MV-4-11 (cell line): ENCODE measurements at places on chromosomes 5 and 9.
A peak's percentile ranks its signal among the peaks of the same experiment; 100 is the strongest.

DNA sequence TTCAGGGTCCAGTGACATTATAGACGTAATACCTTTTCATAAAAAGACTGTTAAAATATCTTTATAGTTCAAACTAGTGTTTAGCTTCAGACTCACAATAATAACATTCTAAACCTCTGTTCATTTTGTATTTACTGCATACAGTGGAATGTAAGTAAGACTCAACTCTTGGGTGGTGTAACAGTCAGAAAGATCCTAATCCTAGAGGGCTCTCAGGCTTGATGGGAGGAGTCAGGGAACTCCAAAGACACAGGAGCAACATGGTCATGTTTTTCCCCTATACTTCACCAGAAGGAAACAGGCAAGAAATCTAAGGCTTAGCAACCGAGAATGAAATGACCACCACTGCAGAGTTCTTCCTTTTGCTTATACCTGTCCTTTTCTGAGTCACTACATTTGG, 82.6 kb downstream of the MRPS27 start:
- DNase-seq: no peak

GRCh38 chr5:18526792-18527405, 892.6 kb downstream of the TAF11L14 start:
- DNase-seq: no peak

DNA sequence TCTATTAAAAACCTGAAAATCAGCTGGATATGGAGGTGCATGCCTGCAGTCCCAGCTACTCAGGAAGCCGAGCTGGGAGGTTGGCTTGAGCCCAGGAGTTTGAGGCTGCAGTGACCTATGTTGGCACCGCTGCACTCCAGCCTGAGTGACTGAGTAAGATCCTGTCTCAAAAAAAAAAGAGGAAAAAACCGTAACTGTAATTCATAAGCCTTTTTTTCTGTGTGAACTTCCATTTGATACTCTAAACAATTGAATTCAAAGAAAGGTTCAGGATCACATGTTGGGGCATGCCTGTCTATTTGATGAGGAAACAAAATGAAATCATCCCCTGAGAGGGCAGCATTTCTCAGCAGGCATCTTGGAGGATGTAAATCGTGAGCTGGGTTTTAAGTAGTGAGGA, 38.8 kb downstream of the ITGA2 start:
- DNase-seq: no peak

DNA sequence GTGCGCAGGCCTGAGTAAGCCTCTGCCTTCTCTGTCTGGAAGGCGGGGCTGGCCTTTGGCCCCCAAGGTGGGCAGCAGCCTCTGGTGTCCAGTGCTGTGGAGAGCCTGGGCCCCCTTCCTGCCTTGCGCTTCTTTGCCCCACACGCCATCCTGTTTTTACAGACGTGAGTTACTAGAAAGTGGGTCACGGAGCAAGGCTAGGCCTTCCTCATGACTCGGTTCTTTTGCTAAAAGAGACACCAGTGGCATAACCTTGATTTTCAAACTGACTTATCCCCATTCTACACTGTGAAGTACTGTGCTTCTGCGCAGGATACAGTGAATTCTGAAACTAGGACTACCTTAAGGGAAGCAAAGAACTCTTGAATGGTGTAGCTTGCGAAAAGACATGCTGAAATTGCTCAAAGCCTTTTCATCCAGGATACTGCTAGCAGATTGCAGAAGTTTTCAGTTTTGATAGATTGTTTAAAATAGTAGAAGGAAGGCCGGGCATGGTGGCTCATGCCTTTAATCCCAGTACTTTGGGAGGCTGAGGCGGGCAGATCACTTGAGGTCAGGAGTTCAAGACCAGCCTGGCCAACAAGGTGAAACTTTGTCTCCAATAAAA, 7.2 kb downstream of the ROPN1L start:
- DNase-seq: peak; percentile 91

GRCh38 chr5:179599973-179600372, 23.5 kb downstream of the HNRNPH1 start:
- peak; percentile 72 for DNase-seq

DNA sequence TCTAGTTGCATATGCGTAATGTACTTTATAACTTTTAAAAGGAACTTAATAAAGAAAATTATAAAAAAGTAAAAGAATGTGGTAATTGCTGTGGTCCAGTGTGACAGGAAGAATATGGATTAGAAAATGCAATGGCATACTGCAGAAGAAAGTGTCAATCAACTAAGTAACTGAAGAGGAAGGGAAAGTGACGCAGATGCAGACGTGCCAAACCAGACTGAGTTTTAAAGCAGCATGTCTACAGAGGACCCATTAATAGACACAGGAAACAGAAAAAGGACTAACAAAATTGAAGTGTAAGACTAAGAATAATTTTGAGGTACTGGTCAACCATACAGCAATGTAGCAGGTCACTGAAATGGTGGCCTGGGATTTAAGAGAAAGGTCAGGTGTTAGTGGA, 73.3 kb downstream of the DPYSL3 start:
- DNase-seq: peak; percentile 91

- DNase-seq: no peak
Measured at GRCh38 chr5:44046619-44047364, 342.4 kb downstream of the FGF10 start.

DNA sequence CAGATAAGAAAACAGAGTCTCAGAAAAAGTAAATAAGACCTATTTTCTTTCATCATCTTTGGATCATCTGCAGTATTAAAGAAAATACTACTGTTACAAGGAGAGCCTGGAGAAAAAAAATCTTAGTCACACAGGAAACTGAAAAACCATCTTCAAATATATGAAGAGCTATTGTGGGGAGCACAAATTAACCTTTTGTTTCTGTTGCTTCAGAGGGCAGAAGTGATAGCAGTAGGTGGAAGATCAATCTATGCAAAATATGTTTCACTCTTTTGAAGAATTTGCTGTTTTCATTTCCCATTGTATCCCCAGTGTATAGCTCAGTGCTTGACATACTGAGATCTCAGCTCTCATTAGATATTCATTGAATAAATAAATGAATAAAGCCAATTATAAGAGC, 13.1 kb upstream of the CEMIP2 start:
- no peak for DNase-seq

GRCh38 chr9:137236936-137237421, 4.1 kb upstream of the TUBB4B start:
- DNase-seq: no peak

GRCh38 chr5:115267617-115268016, 4.9 kb upstream of the PGGT1B start:
- no peak for DNase-seq

DNA sequence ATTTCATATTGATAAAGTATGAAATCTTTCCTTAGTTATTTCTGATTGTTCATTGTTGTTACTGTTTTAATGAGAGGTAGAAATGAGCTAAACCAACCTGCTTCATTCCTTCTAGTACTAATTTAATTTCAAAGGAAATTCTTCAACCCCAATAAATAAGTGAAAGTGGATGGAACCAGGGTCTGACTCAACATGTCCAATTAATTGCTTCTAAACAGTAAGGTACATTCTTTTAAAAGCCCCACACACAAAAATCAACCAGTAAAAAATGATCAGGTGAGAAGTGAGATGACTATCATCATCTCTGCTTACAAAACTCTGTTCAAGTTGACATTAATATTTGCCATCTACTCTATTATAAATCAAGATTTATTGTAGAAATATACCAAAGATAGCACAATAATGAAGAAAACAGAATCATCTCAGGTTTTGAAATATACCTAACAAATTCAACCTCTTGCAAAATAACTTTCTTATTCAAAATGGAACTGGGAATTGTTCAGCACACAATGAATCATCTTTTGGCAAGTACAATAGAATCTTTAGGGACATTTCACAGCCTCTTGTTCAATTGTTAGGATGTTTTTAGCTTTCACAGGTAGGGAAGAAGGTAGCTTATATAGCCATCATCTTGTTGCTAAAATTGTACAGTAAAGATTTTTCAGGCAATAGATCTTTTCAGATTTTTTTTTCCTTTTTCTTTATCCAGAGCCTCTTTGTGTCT, 114.5 kb downstream of the RPS23 start:
- DNase-seq: no peak

- no peak for DNase-seq
Measured at GRCh38 chr5:1118738-1119137, 6.9 kb upstream of the SLC12A7 start.
